ENCODE measurements at places on chromosomes 1 and 21.

- DNase-seq, result peak; percentile 45
These were observed 1.3 kb downstream of the USP1 start for GRCh38 chr1:62438163-62438562.

- no peak for DNase-seq
These were observed 499.6 kb upstream of the B3GALT2 start for GRCh38 chr1:193685986-193686385.

DNA sequence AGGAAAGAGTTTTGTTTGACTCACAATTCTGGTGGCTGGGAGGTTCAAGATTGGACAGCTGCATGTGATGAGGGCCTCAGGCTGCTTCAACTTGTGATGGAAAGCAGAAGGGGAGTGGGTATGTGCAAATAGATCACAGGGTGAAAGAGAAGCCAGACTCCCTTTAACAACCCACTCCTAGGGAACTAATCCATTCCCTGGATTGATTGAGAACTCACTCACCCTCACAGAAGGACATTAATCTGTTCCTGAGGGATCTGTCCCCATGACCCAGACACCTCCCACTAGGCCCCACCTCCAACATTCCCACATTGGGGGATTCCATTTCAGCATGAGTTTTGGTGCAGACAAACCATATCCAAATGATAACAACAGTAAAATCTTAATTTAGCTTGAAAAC, 25.6 kb downstream of the UBE2T start:
- no peak for DNase-seq

- DNase-seq, result peak; percentile 81
These were observed 995 bp upstream of the KIF26B start for GRCh38 chr1:245153552-245154428.

DNA sequence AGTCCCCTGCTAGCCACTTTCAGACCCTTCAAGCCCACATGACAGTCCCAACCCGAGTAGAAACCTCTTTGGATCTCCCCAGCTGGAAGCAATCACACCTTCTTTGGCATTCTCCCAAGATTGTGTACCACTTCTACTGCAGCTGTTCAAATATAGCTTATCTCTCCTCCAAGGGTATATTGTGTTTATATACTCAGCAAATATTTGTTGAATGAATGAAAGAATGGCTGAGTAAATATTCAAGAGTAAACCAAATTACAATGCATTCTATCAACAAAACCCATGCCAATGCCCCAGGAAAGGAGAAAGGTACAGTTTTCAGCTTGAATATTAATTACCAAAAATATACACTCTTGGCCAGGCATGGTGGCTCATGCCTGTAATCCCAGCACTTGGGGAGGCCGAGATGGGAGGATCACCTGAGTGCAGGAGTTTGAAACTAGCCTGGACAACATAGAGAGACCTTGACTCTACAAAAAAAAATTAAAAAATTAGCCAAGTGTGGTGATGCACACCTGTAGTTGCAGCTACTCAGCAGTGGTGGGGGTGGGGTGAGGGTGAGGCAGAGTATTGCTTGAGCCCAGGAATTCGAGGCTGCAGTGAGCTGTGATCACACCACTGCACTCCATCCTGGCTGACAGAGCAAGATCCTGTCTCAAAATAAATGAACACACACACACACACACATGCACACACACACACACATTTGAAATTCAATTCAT, 68.5 kb downstream of the NIBAN1 start:
- no peak for DNase-seq

DNA sequence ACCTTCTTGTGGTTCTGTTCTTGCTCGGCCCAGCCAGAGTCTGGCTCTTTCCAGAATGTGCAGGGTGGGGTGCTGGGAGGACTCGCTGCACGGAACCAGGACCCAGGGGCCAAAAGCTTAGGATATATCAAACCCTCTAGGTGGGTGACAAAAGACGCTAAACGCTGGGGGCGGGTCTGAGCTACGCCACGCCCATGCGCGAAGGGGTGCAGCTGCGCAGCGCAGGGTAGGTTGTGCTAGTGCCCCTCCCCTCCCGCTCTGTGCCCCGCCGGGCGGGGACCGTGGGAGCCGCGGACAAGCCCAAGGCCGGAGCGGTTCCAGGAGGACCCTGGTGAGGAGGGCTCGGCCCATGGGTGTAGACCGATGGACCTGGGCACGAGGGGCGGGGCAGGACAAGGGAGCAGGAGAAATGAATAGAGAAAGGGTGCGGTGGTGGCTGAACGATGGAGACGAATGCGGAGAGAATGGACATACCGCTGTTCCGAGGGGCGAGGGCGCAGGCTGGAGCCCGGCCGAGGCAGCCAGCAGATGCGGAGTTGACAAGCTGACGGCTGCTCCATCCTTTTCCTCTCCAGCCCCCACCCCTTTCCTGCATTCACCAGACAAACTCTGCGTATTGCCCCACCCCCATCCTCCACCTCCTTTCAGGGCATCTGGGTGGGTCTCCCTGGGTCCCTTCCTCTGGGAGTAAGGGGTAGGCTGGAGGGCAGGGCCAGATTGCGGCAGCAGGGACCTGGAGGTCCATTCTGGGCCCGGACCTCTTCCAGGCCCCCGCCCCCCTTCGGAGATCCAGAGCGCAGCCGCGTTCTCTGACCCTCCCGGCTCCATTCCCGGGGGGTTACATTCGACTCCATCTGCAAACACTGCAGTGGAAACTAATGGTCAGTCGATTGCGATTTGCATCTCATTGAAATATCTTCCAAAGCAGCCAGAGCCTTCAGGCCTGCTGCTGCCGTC, at the start of gene RUSC1:
TSS of gene RUSC1 (plus strand) at position 234 of the 957 bp plus-strand sequence. CDS start 880 bp downstream, outside the sequence.
- DNase-seq, result peak; percentile 90
